Frontal cortex (tissue), 4 donors: ENCODE measurements at places on chromosomes 7 and 10. TPM values are rescaled to one million over a fixed set of nuclear protein-coding genes. Genes with fewer than 3 reads are reported as not detected.

The NSMCE4A gene
- 34.6 TPM for total RNA-seq

The IDI2 gene
- total RNA-seq, result not detected

The CUEDC2 gene
- 53.0 TPM for total RNA-seq

The CASTOR2 gene
- 40.8 TPM for total RNA-seq

- DNase-seq, result no peak
These were observed 13.9 kb upstream of the TBRG4 start for GRCh38 chr7:45125193-45125904.

GRCh38 chr7:69673074-69673473 lies 74.8 kb downstream of the AUTS2 start:
- no peak for DNase-seq

- DNase-seq, result no peak
These were observed 99.4 kb downstream of the TAF3 start for GRCh38 chr10:7917736-7918135.

GRCh38 chr10:123227706-123228105 lies 73.5 kb downstream of the BUB3 start:
- DNase-seq, result no peak

- DNase-seq, result no peak
These were observed 102.2 kb downstream of the GRM8 start for GRCh38 chr7:127150543-127150942.

DNA sequence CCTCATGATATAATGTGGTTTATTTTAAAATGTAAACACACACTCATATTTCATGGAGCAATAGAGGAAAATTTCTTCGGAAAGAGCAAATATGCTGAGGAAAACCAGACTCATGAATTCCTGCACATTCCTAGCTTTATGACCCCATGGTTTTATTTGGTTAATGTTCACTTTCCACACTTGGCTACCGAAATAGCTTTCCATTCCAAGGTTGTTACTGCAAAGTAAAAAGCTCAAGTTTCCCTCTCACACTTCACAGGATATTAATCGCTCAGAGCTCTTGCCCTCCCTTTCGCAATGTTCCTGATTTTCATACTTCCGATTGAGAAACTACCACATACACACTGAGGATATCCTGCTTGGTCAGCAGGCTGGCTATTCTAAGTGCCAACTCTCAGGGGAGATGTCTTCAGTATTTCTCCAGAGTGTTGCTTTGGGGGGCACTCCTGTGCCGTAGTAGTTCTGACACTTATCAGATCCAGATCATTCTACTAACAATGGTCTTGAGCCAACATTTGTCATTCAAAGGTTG lies 77.5 kb upstream of the STEAP1B start:
- DNase-seq, result no peak

DNA sequence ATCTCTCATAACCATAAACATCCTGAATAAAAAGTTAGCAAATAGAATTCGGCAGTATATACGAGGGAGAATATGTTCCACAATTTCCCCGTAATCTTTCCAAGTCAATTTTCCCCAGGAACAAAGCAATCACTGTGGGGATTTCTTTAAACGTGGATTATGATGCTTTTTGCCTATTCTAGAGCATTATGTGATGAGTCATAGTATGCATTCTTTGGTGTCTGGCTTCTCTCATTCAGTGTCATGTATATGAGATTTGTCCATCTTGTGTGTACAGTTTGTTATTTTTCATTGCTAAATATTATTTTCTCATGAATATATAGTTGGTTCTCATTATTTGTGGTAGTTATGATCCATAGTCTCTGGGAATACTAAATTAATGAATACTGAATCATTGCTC lies 9.9 kb upstream of the OR9A4 start:
- no peak for DNase-seq

GRCh38 chr7:26468625-26469024 lies 177.0 kb downstream of the SNX10 start:
- no peak for DNase-seq
